ENCODE measurements at places on chromosomes 7 and 10.
A peak's percentile ranks its signal among the peaks of the same experiment; 100 is the strongest.

GRCh38 chr7:106392144-106392543 is 107.4 kb upstream of the NAMPT start:
- DNase-seq: no peak

DNA sequence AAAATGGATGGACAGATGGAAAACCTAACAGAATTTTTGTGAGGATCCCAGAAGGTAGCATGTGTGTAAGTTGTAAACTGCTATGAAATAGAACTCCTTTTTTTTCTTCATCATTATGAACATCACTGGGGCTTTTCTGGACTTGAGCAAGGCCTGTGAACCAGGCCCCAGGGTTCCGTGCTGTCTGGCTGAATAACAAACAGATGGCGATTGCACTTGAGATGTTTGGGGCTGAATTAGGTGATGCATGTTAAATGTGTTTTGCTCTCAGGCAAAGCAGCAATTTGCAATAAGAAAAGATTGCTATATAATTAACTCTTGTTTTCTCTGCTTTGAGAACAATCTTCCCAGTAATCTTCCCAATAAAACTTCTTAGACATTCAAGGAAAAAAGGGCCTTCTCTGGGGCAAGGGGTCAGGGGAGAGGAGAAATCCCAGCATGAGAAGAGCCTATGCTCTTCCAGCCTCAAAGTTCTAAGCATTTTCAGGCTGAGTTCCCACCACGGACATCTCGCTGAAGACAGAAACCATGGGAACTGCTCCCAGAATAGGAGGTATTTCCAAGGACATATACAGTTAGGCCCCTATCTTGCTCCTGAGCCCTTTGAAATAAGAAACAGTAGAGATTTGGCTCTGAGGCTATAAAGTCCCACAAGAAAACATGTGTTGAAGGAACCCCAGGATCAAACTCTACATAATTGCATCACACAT is 98.7 kb downstream of the ITIH5 start:
- no peak for DNase-seq

GRCh38 chr10:70186090-70186489 is 15.8 kb upstream of the SAR1A start:
- no peak for DNase-seq

- no peak for DNase-seq
Observed at GRCh38 chr7:117755136-117755535, 118.1 kb downstream of the CTTNBP2 start.

DNA sequence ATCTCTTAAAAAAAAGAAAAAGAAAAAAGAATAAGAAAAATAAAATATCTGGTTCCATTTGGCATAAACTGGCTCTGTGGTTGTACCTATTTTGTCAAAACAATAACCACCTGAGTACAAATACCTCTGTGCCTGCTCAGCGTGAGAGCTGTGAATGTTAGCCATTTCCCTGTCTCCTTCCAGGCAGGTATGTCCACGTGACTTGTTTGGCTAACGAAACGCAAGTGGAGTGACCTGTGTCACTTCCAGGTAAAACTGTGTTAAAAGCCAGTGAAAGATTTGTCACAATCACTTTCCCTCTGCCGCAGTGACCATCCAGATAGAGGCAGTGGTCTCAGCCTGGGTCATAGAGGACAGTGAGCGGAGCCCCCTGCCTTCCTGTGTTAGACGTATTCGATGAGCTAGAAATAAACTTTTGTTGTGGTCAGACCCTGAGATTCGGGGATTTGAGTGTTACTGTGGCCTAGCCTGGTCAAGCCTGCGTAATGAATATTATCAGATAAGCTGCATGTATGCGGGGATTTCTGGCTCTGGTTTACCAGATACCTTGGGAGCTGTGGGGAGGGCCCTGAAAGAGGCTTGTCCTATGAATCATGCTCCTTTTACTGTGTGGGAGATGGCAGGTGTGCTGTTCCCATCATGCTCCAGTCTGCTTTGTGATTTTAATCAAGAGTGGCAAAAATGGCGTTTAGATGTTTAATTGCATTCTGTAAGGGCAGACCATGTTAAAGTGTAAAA is 3.8 kb downstream of the PTER start:
- DNase-seq: no peak

DNA sequence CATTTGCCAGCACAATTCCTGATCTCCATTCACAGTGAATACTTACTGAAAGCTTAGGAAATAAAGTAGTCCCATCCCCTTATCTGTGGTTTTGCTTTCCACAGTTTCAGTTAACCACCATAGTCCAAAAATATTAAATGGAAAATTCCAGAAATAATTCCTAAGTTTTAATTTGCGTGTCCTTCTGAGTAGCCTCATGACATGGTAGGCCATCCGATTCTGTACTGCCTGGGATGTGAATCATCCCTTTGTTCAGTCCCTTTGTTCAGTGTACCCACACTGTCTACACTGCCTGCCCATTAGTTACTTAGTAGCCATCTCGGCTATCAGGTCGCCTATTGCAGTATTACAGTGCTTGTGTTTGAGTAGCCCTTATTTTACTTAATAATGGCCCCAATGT is 14.2 kb downstream of the RAB11FIP2 start:
- DNase-seq: no peak

- DNase-seq: no peak
Observed at GRCh38 chr7:115953592-115954255, 76.8 kb downstream of the TFEC start.

GRCh38 chr10:28849821-28850220 is 172.5 kb downstream of the BAMBI start:
- DNase-seq: no peak

GRCh38 chr10:77165445-77166208 is 472.0 kb downstream of the KCNMA1 start:
- peak; percentile 2 for DNase-seq

- DNase-seq: no peak
Observed at GRCh38 chr10:79292891-79293746, 54.1 kb upstream of the PPIF start.

DNA sequence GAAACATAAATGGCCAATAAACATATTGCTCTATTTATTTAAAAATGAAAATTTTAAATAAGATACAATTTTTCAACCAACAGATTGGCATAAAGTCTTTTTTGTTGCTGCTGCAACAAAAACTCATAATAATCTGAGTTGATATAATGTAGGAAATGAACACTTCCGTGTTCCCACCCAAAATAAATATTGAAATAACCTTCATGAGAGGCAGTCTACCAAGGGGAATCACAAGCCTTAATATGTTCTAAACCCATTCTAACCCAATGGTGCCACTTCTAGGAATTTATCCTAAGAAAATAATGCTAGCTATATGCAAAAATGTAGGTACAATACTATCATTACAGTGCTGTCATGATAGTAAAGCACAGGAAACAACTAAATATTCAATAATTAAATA is 39.1 kb downstream of the SLC25A13 start:
- no peak for DNase-seq

DNA sequence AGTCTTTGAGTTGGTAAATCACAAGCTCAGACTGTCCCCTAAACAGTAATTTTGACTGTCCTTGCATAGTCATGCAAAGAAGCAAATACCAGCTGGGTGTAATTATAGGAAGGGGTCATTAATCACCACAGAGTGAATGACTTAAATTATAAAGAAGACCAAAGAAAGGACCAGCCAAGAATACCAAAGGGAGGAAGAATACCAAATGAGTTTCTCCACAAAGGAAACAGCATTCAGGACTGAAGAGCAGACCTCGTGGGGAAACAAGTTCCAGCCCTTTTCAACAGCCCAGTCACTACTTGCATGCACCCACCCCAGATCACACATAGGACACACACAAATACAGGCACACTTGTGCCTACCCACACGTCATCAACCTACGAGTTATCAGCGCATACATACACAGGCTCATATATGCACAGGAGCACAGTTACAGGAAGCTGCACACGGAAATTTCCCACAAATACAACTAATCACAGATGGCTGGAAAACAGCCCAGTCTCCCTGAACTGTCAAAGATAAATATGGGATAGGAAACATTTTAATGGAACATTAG is 77.6 kb downstream of the DENND2A start:
- DNase-seq: no peak

DNA sequence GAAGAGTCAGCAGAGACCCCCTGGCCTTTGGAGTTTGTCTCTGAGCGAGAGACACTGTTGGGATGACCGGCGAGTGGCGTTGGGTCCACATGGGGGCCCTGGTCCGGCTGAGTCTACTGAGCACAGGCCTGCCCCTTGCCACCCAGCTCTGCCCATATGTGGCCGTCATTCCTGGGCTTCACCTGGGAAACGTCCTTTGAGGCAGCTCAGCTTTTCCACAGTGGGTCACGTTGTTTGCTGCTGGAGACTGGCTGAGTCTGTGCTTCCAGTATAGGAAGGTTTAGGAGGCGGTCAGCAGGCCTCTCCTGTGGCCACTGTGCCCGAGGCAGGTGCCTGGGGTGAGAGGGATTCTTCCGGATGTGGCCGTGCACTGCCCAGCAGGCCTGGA is 17.1 kb downstream of the ADAM8 start:
- no peak for DNase-seq

DNA sequence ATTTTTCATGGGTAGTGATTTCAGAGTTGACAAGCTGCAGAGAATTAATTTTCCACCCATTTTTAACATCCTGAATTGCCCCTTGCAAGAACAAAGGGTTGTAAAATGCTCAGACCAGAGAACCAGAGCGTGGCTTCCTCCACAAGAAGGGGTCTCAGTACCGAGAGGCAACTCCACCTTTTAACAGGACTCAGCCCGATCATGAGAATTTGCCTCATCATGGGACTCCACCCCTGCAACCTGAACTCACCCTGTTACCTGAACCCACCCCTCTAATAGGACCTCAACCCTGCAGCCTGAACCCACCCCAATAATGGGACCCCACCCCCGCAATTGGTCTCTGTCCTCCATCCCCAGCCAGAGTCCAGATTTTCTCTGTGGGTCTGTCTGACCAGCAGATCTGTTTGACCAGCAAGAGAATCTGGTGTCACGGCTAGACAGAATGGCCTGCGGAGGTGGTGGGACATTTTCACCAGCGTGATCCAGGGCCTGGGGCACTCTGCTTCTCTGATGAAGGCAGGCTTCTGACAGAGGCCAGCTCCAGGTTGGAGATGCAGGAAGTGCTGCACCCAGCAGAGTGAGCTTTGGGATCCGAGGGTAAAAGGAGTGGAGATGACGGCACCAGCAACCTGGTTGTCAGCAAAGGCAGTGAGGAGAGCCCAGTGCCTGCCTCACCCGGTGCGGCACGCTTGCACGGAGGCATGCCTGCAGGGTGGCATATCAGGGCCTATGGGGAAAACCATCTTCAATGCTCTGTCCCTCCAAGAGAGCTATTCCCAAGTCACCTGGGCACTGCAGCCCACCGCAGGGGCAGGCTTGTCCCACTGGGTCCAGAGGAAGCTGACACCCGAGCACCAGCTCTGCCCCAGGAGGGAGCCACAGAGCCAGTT is 136.6 kb downstream of the TCERG1L start:
- DNase-seq: no peak

DNA sequence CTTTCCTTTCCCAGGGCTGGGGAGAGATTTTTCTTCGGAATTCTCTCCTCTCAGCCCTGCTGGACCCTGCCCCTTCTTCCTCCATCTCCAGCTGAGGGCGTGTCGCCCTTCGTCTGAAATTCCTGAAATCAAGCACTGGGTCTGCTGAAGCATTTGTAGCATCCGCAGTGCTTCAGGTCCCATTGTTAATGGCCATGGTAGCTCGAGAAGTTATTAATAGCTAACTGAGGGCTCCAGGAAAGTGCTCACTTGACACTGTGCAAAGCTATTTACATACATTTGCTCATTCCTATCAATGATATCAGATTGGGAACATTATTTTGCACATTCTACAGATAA is 515 bp downstream of the FAM149B1 start:
- DNase-seq: no peak

DNA sequence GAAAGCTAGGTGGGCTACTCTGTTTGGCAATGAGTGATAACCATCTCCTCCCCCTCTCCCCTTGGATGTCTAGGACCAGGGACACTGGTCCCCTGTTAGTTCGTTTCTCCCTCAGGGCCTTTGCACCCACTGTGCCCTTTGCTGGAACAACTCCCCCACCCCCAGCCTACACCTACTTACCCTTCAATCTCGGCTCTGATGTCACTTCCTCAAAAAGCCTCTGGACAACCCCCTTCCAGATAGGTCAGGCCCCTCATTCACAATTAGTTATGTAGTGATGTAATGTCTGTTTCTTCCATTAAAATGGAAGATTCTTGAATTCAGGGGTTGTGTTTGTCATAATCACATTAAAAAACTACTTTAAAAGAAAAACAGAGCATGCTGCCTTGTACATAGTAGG is 152.9 kb downstream of the SNX10 start:
- no peak for DNase-seq

DNA sequence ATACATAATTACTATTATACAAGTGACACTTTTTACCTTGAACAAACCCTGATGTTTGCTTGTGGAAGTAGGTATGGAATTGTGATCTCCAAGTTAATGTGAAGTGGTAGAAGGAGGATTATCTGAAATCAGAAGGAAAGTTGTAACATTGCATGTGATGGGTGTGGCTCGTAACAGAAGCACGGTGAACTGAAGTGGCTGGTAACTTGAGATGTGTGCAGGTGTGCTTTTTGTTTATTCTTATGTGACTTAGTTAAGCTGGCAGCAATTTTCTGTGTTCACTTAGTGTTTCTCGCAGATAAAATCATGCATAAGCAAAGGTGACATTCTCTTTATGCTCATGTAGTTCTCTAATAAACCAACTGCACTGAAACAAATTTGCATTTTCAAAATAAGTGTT is 82.3 kb downstream of the ZEB1 start:
- no peak for DNase-seq

DNA sequence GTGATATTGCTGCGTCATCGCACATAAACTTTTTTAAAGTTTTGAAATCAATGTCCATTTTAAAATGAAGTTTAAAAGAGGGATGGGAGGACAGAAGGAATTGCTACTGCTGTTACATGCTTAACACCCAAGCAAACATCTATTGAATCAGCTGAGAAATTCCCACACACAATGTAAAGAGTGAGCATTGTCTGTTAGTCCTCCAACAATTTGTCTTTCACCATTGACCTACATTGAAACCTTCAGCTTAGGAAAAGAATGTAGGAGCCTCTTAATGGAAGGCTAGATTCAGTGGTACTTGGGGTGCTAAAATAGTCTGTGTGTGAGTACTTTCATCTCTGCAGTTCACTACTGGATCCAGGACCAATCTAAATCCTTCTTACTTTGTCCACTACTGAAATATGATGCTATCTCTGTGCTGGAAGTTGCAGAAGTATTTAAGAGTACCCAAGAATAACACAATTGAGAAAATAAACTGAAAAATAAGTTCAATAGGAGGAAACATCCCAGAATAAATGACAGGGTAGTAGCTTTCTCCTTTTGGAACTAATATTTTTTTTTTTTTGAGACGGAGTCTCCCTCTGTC is 23.8 kb upstream of the FBXW4 start:
- no peak for DNase-seq

DNA sequence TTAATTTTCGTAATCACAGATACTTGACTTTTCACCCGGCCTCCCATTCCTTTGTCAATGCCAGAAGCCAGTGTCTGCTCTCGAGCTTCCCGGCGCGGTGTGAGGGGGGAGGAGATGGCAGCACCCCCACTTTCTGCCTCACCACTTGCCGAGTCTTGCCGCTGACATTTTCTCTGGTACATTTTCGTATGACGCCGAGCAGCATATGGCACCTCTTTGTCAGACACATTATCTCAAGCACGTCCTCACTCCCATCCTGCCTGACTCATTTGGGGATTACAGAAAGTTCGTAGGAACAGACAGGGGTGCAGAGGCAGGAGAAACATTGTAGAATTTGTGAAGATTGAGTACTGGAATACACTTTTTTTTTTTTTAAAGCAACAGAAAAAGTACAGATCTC is 60.8 kb upstream of the SORCS3 start:
- DNase-seq: no peak
